ENCODE measurements at places on chromosomes 2 and 18.

DNA sequence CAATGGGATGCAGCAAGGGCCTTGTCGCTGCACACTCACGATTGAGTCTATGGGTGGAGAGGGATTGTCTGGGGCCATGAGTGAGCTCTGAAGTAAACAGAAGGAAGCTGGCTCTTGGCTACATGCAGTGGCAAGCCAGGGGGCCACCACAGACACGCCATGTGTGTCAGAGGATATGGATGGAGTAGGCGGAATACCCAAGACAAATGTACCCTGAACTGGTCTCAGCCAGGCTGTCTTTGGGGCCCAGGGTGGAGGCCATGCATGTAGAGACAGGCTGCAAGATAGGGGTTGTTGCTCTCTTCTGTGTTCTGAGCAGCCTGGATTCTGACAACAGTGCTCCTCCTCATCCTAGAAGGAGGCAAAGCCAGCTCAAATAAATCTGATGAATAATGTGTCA, 24.0 kb upstream of the ITGA6 start:
- DNase-seq: no peak

- no peak for DNase-seq
These were observed 929.2 kb upstream of the SOX11 start for GRCh38 chr2:4762951-4763376.

- DNase-seq: no peak
These were observed 190.7 kb upstream of the SMAD7 start for GRCh38 chr18:49141491-49141890.

- DNase-seq: no peak
These were observed 53.7 kb downstream of the THUMPD2 start for GRCh38 chr2:39725401-39725800.

DNA sequence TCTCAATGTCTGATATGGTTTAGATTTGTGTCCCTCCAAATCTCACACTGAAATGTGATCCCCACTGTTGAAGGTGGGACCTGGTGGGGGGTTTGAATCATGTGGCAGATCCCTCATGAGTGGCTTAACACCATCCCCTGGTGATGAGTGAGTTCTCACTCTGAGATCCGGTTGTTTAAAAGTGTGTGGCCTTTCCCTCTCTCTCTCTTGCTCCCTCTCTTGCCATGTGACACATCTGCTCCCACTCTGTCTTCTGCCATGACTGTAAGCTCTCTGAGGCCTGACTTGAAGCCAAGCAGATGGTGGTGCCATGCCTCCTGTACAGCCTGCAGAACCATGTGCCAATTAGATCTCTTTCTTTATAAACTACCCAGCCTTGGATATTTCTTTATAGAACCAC, 108.8 kb downstream of the RBMS1 start:
- no peak for DNase-seq

DNA sequence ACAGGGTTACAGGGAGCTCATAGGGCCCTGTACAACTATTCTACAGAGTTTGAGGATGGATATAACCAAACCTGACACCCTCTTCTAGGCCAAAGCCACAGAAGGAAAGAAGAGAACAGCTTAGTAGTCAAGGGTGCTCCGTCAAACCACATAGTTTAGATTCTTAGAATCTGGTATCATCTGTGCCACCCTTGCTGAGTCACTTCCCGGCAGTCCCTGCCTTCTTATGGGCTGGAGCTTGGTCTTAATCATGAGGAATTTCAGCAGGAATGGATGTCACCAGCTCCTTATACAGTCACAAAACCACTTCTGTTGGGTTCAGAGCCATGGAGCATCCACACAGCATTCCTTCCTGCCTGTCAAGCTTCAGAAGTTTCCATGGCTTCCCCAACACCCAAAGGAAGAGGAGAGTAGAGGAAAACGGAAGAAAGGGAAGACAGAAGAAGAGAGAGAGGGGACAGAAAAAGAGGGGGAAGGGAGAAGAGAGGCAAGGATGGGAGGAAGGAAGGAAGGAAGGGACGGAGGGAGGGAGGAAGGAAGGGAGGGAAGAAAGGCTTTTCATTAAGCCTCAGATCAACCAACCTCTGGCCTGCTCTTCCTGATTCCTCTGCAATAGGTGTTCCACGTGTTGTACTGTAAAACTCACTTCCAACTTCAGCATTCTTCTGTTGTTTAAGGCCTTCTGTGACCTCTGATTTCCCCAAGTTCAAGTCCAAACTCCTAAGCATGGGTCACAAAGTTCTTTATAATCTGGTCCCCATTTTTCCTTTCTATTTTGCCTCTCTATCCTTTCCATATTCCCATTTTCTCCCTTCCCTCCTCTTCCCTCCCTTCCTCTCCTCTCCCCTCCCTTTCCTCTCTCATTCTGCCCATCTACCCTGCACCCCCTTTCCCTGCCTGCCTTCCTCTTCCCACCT, 246.1 kb upstream of the TNP1 start:
- no peak for DNase-seq

GRCh38 chr2:55590810-55591440, 26.5 kb downstream of the PPP4R3B start:
- DNase-seq: no peak

GRCh38 chr18:70044632-70045031, 97.0 kb upstream of the CD226 start:
- no peak for DNase-seq

DNA sequence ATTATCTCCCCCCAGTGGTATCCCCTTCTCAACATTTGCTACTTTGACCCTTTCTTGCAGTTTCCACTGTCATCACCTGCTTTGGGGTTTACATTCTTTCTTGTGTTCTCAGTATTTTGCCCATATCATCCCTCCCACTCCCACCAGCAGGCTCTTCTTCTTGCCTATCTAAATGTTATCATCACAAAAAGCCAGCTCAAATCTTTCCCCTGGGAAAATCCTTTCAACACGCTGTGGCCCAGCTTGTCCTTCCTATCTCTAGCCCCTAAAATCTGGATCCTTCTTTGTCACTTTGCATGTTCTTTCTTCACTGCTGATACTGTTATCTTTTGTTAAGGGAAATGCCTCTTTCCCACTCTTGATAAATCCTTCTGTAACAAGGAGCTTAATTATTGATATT, 138.2 kb downstream of the RAD51AP2 start:
- DNase-seq: no peak

DNA sequence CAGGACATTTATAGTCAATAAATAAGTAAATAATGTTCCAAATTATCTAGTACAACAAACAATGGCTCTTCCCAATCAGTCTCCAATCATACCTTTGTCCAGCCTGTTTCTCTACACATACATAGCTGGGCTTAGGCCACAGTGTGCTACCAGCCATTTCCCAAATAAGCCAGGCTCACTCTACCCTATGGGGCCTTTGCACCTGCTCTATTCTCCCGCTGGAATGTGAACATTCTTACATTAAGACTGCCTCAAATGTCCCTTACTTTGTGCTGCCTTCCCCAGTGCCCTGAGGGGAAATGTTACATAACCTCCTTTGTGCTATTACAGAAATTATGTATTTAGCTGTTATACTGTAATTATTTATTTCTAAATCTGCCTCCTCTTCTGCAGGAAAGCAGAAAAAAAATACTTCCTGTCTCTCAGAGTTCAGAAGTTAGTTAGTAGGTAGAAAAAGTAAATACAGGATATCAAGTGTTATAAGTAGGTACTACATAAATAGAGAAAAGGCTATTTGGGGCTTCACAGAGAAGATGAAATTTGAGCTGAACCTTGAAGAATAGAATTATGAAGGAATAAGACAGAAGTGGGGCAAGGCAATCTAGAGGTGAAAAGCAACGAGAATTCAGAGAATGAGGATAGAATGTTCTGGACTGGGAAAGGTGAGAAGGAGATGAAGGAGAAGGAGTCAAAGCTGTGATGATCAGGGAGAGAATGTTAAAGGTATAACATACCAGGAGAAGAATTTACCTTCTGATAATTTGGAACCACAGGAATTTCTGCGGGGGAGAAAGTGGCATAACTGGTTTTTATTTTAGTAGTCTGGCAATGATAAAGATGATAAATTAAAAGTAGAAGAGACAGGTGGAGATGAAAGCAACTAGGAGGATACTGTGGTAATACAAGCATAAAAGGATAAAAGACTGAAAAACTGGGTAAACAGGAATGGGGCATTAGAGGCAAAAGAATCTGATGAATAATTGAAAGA, 37.0 kb downstream of the ROCK1 start:
- no peak for DNase-seq

GRCh38 chr2:69386789-69387734, at the start of gene GFPT1:
Gene GFPT1 (minus strand): TSS chr2:69387227. CDS start chr2:69387071, 156 bp downstream.
- peak; percentile 96 for DNase-seq

DNA sequence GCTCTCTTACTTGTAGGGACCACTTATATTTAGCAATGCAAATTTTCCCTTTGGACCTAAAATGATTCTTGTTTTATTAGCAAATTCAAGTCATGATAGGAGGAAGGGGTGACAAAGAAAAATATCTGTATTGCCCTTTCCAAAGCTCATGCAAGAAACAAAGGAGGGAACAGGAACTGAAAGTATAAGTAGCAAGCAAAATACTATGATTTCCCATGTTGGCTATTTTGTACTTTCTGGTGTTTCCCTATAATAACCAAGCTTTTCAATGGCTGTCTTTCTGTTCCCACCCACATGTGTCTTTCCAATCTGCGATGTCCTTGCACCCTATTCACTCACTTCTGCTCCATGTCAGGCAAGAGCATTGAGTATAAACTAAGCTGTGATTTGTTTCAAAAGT, 279.7 kb downstream of the RNF144A start:
- DNase-seq: no peak

DNA sequence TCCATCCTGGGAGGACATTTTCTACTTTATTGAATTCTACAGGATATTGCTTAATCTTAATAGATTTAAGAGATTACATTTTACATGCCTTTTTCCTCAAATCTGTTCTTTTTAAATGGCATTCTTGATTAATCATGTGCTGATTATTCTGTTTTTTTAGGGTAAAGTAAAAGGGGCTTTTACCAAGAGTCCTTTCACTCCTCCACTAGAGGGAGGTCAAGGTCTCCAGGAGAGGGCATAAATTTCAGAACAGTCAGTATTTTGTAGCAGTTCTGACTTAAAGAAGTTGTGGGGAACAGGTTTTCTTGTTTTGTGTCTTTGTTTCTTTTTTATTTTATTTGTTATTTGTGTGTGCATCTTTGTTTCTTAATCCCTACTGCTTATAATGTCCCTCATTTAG, 25.4 kb downstream of the WDR75 start:
- no peak for DNase-seq

- no peak for DNase-seq
These were observed 126.4 kb downstream of the TXNL1 start for GRCh38 chr18:56511996-56512395.

DNA sequence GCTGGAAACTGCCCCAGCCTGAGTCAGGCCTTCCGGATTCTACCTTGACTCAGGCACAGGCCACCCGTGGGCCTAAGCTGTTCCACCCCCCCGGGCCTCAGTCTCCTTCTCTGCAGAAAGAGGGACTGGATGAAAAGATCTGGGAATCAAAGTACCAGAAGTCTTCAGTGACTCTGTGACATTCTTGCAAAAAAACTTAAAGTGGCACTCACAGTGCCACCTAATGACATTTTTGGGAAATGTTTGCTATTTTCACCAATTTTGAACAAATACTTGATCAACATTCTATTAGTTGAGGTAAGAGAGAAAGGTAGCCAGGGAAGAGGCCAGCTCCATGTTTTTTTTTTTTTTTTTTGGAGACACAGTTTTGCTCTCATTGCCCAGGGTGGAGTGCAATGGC, 48.3 kb upstream of the ACAA2 start:
- DNase-seq: no peak

DNA sequence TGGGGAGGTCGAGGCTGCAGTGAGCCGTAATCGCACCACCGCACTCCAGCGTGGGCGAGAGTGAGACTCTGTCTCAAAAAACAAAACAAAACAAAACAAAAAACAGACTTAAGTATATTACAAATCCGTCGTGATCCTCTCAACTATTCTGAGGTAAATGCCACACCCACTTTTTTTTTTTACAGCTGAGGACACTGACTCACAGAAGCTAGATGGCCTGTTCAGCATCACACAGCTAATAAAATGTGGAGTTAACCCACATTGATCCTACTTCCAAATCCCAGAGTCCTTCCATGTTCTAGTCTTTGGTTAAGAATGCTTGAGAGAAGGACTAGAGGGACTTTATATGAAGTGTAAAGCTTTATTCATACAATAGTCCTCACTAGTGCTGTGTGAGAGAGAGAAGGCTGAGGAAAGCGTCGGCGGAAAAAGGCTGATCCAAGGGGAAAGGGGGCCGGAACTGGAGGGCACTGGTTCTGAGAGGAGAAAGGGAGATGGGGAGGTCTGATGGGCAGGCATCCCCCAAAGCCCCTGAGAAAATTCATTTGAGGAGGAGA, 627 bp downstream of the RNF25 start:
- no peak for DNase-seq

DNA sequence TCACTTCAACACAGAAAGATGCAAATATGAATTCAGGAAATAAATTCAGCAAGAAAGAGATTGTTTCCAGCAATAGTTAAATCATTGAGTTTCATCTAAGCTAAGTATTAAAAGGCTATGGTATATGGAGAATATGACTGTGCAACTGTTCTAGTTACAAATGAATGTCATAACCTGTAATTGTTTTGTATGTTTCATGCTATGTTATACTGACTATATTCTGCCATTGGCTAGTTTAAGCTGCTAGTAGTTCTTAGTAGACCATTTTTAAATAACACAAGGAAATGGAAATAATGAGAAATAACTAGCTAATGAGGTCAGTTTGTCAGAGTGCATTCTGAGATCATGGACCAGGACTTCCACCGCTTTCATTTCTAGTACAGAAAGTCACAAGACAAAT, 1154.9 kb upstream of the TMEFF2 start:
- DNase-seq: no peak

GRCh38 chr18:6951336-6952090, 166.1 kb downstream of the LAMA1 start:
- DNase-seq: no peak

DNA sequence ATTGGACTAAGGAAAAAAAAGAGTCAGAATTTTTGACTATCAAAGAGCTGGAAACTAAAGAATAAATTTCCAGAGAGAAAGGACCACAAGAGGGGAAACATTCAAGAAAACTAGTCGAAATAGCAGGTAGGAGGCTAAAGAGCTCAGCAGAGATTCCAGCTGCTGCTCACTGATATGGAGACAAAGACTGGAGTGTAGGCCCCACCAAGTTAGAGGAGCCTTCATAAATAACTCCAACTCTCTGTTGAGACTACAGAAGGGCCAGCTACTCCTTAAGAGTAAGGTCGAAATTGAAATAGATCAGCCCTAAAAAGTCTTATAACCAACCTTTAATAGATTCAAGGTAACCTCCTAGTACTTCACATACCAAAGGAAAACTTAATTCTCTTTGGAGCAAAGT, 31.1 kb downstream of the SS18 start:
- DNase-seq: no peak

- peak; percentile 18 for DNase-seq
These were observed 7.2 kb upstream of the NEU4 start for GRCh38 chr2:241801611-241802420.

DNA sequence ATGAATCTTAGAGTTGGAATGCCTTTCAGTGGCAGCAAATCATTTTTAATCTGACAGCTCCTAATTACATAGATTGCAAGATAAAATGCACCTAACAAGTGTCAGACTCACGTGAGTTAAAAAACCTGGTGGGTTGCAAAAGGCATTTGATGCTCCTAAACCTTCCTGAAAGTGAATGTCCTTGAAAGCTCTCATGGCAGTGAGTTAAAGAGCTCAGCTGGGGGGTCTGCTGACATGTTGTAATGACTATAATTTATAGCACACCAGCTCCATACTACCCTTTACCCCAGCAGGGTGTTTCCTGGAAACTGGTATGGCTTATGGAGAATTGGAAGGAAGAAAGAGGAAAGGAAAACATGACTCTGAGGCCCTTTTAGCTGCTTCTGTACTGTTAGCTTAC, 91.9 kb upstream of the CAVIN2 start:
- DNase-seq: no peak

- no peak for DNase-seq
These were observed 708 bp downstream of the AGXT start for GRCh38 chr2:240869109-240869955.

GRCh38 chr2:143805666-143806065, 676.4 kb downstream of the ARHGAP15 start:
- no peak for DNase-seq
